ENCODE measurements at places on chromosomes 3 and 15.

GRCh38 chr3:21163956-21164355, 587.1 kb downstream of the ZNF385D start:
- DNase-seq: no peak

DNA sequence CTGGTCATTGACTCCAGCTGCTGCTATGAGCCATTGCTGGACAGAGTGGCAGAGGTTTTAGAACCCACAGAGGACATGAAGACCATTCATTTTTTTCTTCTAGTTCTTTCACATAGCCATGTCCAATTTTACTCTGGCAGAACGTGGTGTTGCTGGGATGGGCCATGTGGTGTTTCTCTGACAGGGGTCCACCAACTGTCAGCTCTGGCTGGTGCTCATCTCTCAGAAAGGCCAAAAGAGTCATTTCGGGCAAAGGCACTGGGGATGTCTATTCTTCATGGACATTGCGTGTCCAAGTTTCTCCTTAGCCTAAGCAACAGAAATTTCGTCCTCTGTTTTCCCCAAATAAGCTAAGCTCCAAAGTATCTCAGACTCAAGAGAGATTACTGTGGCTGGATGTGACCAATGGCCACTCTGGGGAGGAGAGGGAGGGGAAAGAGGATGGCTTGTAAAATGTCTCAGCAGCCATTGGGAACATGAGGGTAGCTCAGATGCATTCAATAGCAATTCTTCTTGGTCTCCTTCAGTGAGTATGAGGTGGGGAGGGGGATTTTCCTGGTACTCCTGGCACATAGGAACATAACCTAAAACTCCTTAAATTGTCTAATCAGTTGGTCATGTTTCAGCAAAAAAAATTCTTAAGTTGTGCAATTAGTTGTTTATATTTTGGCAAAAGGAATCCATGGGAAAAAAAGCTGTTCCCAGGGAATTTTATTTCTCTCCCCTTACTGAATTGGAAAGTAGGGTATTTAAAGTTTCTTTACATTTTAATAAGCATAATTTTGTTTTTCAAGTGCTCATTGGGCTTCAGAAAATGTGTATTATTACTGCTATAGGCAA, 131.6 kb upstream of the MITF start:
- no peak for DNase-seq

DNA sequence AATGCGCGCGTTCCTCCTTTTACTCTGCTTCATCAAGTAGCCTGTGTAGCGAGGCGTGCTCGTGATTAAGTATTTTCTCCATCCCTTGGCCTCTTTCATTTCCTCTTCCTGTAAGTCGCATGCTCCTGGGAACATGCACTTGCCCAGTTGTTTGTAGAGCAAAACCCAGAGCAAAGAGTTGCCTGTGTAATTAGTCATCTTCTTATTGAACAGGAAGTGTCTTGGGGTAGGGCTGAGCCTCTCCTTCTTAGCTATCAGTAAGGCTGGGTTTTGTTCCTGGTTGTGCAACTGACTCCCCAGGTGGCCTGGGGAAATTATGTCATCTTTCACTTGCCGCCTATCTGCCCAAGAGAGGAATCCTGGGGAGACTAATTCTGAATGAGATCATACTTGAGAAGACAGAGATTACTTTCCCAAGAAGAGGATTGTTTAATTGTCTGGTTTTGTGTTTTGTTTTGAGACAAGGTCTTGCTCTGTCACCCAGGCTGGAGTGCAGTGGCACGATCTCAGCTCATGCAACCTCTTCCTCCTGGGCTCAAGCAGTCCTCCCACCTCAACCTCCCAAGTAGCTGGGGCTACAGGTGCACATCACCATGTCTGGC, 14.9 kb downstream of the LIPH start:
- DNase-seq: no peak

- DNase-seq: peak; percentile 57
These were observed 54.3 kb downstream of the OXNAD1 start for GRCh38 chr3:16319307-16319706.

DNA sequence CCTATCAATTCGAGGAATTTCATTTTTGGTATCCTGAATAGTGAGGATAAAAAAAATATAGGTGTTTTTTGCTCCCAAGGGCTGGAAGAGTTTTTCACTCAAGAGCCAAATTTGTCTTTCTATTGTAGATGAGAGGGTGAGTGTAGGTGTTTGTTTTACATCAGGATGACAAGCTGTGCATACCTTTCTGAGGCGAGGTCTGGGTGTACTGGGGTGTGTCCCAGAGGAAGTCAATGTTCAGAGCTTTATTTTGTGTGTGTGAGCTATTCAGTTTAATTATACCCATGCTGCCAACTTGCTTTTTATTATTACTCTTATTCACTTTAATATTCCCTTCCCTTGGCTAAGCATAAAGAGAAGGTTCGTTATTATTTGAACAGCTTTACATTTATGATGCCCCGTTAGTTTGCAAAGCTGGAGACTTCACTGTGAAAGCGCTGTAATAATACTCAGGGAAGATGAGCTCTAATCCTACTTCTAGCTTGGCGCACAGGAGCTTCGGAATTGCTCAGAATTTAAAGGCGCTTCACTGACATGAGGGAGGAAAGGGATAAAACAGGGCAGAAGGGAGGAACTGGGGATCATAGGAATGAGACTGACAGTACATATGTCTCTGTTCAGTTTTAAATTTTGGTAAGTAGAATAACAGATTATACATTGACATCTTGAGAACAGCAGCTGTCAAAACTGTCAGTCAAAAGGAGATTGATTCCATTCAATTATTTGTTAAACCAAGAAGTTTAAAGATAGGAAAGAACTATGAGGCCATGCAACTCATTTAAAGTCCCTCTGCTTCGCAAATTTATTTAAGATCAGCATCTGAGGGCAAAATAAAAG, 117.7 kb upstream of the TP63 start:
- no peak for DNase-seq

DNA sequence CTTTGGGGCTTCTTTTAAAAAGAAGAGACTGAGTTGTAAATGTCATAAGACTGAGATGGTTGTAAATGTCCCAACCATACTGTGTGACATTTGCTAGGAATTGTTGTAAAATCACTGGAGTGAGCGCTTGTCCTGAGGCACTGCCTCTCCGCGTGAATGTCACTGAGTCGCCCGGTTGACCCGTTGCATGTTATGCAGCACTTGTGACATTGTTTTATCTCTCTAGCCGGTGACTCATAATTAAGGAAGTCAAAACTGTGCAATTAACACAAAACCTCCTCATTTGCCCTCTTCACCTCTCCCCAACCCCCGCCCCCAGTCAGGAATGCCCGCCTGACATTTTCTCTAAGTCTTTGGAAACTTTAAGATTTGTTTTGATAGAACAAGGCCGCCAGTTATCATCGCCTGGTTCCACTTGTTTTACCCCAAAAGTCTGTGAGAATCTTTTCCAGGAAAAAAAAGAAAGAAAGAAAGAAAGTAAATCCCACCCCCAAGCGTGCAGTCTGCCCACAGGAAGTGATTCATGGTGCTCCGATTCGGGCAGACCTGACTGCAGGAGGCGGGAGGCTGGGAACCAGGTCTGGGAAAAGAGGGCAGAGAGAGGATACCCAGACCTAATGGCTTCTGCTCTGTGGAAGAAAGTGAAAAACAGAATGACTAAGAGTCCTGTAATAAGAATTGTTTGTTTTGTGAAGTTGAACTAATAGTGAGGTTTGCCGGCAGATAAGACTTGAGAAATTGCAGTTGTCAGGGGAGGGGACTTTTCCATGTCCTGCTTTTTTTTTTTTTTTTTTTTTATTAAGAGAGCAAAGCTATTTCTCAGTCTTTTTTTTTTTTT, 84.8 kb downstream of the SMAD3 start:
- no peak for DNase-seq

GRCh38 chr3:146308222-146308621, 57.3 kb upstream of the PLSCR4 start:
- DNase-seq: no peak

DNA sequence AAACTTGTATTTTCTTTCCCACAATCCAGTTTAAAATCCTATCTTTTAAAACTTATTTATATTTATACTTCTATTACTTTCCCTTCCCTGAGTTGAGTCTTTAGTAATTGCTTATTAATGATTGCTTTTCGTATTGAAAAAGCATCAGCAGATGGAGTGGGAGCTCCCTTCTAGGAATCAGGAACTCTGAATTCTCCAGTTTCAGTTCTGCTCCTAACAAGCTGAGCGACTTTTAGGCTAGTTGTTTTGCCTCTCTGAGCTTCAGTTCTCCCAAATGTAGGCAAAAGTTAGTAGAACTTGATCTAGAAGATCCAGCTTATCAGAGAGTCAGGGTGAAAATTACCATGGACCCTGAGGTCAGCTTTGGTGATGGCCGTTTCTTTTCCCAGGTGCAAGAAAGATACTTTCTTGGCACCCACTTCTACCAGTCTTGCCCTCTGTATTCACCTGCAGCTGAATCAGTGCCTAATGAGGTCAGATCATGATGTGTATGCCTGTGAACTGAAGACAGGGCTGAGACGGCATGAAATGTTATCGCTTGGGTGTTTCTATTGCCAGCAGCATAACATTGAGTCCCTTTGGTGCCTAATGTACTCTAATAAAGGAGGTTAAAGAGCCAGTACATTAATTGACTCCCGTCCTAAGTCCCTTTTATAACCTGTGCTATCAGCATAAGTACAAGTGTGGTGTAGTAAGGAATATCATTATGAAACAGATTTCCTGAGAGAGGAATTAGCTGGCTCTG, 194.5 kb upstream of the TBC1D5 start:
- DNase-seq: no peak

DNA sequence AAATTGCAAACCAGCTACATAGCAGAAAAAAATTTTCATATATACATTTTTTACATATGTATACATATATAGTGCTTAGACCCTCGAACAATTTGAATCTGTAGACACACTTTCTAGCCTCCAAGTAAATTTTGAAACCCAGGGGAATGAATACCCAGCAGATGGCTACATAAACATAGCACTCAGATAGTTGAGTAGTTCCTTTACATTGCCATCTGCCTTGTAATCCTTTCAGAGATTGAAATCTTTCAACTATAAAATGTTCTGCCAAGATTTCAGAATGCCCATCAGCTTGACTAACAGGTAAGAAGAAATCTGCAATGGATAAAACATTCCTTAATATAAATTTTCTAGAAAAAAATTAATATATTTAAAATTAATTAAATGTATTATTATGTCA, 1333.5 kb upstream of the CADM2 start:
- no peak for DNase-seq

GRCh38 chr15:96166223-96167200, 164.0 kb upstream of the NR2F2 start:
- DNase-seq: no peak

DNA sequence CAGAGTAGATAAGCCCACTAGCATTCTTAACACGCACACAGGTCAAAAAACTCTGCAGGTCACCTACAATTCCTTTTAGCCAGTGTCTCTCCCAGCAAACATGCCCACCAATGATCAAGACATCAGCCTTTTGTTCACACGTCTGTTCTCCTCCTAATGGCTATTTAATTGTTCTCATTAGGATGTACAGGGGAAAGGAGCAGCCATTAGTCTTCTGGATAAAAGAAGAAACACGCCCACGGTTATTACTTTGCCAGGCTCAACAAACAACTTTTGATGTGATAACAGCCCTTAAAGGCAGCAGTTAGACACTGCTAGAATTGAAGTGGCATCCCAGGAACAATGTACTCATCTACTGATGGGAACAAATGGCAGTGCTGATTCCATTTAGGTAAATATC, 108.8 kb downstream of the NTRK3 start:
- DNase-seq: no peak

Measured in stimulated activated CD8-positive, alpha-beta memory T cell treated with anti-CD3 and anti-CD28 coated beads, Interleukin-2, amount 100 ng/mL, for 1 hour (primary cell).